ENCODE measurements at places on chromosomes 11 and 22.
A peak's percentile ranks its signal among the peaks of the same experiment; 100 is the strongest.

DNA sequence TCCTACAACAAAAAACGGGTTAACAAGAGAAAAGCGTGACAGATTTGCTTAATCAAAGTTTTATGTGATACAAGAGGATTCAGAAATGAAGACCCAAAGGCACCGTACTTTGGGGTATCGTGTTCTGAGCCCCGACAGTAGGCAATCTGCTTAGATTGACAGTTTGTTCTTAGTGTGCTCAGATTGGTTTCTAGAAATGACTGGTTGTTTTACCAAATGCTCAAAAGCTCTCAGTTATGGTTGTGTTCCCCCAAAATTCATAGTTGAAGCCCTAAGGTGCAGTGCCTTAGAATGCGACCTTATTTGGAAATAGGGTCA is 102.7 kb downstream of the RASSF10 start:
- DNase-seq: no peak

GRCh38 chr22:43749473-43749872 is 62.6 kb downstream of the EFCAB6 start:
- no peak for DNase-seq

DNA sequence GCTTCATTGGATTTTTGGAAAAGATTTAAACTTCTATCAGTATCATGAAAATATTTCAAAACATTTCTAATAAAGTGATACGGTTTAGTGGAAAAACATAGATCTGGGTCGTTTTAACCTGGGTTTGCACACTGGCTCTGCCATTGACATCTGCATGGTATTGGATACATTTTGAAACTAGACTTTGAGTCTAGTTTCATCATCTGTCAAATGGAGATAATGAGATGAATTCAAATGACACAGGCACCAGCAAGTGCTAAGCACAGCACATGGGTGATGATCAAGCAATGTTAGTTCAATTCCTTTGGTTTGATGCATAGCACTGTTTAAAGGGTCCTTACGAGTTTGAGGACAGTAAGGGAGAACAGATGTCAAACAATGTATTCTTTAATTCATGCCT is 819.0 kb upstream of the CCDC90B start:
- no peak for DNase-seq

- DNase-seq: no peak
Observed at GRCh38 chr22:49979587-49980264, 19.2 kb downstream of the PIM3 start.

DNA sequence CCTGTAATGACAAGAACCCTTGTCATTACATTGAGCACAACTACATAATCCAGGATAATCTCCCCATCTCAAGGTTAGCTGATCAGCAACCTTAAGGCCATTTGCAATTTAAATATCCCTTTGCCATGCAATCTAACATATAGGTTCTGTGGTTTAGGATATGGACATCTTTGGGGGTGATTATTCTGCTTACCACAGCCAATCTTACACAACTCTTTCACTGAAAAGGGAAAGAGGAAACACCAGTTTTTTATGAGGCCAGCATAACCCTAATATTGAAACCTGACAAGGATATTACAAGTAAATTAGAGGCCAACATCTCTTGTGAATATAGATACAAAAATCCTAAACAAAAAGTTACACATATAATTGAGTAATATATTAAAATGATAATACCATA is 78.5 kb downstream of the CYP2R1 start:
- no peak for DNase-seq

GRCh38 chr11:128324531-128325141 is 262.7 kb downstream of the ETS1 start:
- no peak for DNase-seq

DNA sequence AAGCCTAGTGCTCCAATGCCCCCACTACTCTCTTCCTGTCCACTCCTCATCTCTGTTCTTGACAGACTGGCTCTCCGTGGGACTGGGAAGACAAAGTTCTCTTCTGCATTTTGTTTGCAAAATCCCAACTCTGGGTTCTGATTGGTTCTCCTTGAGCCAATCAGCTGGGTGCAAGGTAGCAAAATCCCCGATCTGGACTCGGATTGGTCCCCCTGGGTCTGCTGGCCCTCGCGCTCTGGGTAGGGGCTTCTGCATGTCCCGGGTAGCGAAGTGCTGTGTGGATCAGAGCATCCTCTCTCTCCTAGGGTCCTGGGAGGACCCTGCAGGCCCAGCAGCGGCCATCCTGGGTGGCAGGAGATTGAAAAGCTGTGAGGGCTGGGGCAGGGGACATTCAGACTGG is 22.3 kb upstream of the A4GALT start:
- no peak for DNase-seq

DNA sequence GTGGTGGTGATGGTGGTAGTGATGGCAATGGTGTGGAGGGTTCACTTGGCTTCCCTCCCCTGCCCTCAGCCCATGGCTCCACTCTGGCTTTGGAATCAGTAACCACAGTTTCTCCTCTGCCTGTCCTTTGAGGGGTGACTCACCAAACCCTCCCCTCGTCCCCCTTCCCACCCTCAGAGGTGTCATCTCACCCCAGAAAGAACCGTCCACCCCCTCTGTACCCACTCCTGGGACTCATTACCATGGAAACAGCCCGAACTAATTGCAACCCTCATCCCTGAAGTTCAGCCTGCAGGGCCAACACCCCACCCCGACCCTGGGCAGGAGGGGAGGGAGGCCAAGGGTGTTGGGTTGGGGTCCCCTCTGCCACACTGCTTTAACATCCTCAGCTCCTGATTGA is 26.6 kb downstream of the PHLDB1 start:
- no peak for DNase-seq

DNA sequence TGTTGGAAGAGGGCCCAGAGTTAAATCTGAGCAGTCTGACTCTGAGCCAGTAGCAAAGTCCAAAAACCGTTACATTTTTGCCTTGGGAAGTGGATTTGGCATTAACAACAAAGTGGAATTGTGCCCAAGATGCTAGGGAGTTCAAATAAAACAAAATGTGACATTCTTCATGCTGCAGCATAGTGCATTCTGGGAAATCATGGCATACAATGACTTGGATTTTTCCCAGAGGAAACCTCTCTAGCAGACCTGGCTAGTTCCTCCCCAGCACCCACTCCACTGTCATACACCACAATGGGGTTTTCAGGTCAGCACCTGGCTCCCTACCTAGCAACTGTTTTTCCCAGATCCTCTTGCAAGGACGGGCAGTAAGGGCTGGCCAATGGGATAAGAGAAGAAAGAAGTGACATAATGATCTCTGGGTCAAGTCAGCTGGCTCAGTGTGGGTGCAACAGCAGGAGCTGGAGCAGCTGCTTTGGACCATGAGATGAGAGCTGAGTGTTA is 24.8 kb upstream of the CYB5R3 start:
- DNase-seq: peak; percentile 66

- no peak for DNase-seq
Observed at GRCh38 chr11:12206529-12206928, 96.1 kb downstream of the MICAL2 start.

GRCh38 chr11:35750315-35750714 is 87.7 kb downstream of the TRIM44 start:
- no peak for DNase-seq

DNA sequence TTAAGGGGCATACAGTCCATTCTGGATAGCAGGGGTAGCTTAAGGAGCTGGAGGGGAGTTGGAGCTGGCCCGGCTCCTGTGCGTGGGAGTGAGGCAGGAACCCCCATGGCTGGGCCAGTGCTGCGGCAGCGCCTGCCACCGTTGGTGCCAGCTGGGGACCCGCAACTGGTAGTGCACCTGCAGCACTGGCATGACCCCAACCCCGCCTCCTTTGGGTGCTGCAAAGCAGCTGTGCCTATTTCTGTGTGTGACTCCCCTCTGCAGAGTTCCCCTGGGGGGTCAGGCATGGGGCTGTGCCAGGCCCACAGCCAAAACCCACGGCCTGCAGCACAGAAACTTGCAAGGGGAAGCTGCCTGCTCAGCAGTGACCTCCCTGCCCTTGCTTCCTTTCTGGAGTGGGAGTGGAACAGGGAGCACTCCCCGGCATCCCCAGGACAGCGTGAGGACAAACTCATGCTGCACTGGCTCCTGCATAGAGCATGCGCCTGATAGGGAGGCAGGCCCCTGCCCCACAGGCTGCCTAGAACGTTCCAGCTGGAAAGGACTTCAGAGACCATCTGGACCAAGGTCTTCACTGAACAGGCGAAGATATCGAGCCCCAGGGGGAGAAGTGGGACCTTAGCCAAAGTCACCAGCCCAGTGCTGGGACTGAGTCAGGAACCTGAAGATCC is 26.2 kb upstream of the RAB1B start:
- peak; percentile 31 for DNase-seq

DNA sequence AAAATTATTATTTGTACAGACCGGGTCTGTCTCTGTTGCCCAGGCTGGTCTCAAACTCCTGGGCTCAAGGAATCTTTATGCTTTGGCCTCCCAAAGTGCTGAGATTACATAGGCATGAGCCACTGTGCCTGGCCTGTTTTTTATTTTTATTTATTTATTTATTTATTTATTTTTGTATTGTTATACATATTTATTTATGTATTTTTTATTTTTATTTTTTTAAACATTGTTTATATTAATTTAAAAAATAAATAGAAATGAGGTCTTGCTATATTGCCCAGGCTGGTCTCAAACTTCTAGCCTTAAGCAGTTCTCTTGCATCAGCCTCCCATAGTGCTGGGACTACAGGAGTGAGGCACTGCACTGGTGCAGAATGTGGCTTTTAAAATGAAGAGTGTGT is 47.0 kb downstream of the SWAP70 start:
- no peak for DNase-seq

- peak; percentile 76 for DNase-seq
Observed at GRCh38 chr22:31292236-31292989, at the start of gene PIK3IP1. TSS of gene PIK3IP1 (minus strand) at chr22:31292488. CDS start at chr22:31292344, 144 bp downstream.

DNA sequence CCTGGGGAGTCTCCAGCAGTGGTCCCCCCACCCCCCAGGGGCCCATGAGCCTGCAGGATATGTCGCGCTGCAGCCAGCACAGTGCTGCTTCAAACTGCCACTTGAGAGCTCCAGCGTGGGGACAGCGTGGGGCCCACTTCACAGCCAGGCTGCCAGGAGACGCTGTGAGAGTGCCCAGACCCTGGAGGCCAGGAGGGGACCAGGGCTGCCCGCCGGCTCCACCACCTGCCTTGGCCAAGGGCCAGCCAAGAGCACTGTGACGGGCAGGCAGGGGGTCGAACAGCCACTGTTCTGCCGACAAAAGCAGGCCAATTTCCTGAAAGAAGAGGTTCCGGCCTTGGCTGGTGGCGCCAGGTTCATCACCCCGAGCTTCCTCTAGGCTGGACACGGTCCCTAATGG is 60.2 kb downstream of the FLRT1 start:
- DNase-seq: no peak

DNA sequence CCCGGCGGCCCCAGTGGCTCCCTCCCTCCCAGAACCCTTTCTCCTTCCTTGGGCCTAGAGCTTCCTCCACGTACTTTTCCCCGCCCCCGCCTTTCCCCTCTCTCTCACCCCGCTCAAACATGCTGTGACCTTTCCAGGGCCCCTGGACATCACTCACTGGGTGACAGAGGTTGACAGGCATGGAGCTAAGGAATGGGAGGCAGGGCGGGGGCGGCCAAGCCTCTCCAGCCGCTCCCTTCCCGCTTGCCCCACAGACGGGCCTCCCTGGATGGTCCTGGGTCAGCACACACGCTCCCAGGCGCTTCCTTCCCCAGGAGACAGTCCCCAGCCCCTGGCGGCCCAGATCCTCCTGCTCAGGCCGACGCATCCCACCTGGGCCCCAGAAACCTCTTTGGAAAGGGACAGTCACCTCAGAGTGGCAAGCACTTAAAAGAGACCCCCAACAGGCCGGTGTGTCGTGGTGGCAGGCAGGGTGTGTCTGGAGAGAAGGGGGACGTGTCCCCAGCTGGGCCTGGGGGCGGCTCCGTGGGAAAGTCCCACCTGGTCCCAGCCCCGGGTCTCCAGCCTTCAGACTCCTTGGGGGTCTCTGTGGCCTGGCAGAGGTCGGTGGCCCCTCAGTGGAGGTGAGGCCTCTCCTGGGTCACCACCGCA is 8.8 kb downstream of the H19 start:
- no peak for DNase-seq

DNA sequence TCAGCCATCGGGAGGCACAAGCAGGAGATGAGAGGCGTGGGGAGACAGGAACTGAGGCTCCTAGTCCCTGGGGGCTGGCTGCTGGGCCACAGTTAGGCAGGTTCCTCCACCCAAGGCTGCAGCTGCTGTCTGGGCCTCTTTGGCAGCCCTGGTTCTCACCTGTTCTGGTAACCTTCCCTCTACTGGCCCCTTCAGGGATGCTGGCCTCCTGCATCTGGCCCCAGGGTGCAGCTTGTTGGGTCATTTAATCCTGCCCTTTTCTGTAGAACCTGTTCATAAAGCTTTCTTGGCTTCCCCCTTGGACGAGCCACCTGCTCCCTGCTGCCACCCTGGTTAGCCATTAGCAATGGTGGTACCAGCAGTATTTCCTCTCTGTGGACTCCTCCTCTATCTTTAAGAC is 5.5 kb downstream of the USH1C start:
- DNase-seq: no peak

DNA sequence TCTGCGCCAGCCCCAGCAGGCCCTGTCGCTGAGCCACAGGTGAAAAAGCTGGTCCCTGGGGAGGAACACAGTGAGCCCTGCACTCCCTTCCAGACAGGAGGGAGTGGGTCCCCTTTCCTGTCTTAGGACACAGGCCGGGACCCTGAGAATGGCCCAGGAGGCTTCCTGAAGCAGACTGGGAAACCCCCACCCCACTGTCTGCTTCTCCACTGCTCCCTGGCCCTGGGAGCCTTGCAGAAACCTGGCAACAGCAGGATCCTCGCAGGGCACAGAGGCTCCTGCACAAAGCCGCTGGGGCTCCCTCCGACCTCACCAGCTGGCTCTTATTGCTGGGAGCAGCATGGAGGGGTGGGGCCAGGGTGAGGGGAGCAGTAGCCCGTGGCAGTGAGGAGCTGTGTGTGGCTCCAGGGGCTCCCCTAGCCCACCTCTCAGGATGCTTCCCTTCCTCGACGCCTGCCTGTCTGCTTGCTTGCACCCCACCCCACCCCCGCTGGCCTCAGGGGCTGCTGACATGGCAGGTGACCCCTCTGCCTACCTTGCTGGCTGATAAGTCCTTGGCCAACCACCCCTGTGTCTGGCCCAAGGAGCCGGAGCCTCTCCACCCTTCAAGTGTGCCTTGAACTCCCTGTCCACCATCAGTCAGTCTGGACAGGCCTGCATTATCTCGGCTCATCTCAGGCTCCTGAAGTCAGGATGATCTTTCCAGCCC is 72.1 kb upstream of the KCNQ1OT1 start:
- DNase-seq: no peak

- DNase-seq: no peak
Observed at GRCh38 chr22:35488513-35488912, 52.1 kb upstream of the RASD2 start.

GRCh38 chr11:125210066-125210465 is 45.5 kb downstream of the PKNOX2 start:
- no peak for DNase-seq

DNA sequence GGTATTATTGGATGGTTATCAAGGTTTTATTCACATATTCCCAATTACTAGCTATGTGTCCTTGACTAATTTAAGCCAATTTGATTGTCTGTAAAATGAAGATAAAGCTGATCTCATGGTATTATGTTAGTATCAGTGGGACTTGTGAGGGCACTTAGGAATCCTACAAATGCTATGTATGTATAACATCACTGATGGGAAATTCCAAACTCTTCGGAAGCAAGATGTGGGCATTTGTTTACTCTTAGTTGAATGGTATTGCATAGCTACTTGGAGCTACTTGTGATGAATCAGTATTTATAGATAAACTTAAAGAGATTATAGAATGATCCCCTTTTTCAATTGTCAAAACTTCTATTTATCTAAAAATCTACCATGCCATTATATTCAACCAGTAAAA is 239.9 kb downstream of the CNTN5 start:
- no peak for DNase-seq
